Metanephros (tissue), 2 donors: ENCODE measurements at places on chromosomes 4 and X. TPM values are rescaled to one million over a fixed set of nuclear protein-coding genes. Genes with fewer than 3 reads are reported as not detected.

Gene FRMD7
- total RNA-seq = 1.1 TPM

Gene WNK3
- 6.3 TPM for total RNA-seq

Gene IL2
- not detected for total RNA-seq

Gene UGT2B7
- 24.1 TPM for total RNA-seq

Gene PNMA6F
- total RNA-seq = not detected

Gene TMLHE
- 30.0 TPM for total RNA-seq

Gene XAGE1B
- not detected for total RNA-seq

Gene PITX2
- 8.8 TPM for total RNA-seq

Gene TMEM271
- 0.06 TPM for total RNA-seq

Gene GAGE12J
- not detected for total RNA-seq

Gene UCP1
- not detected for total RNA-seq

Gene ACE2
- 16.9 TPM for total RNA-seq

Gene RP2
- total RNA-seq = 13.7 TPM

Gene WDR17
- 6.0 TPM for total RNA-seq

Gene ASB9
- total RNA-seq = 11.9 TPM

Gene RTL3
- 0.12 TPM for total RNA-seq

Gene ZGRF1
- 13.6 TPM for total RNA-seq

Gene AMOT
- total RNA-seq = 43.3 TPM

Gene MAGEB6B
- not detected for total RNA-seq

Gene ZNF157
- total RNA-seq = 0.70 TPM

Gene SPIN2A
- total RNA-seq = 5.2 TPM

Gene CT45A10
- total RNA-seq = not detected

Gene SLC10A4
- total RNA-seq = 0.41 TPM

Gene TCEAL5
- 1.6 TPM for total RNA-seq

Gene ODAPH
- total RNA-seq = 0.18 TPM

Gene TLR10
- total RNA-seq = 1.1 TPM

Gene TADA2B
- 22.0 TPM for total RNA-seq

Gene MAGED4B
- total RNA-seq = 35.8 TPM

Gene MTCP1
- total RNA-seq = 6.4 TPM

Gene GAB1
- 40.9 TPM for total RNA-seq

Gene CFAP99
- total RNA-seq = 0.41 TPM

Gene TRPC3
- total RNA-seq = 2.9 TPM

Gene HPSE
- total RNA-seq = 1.3 TPM

Gene ZNF711
- 30.1 TPM for total RNA-seq

Gene TMEM154
- 3.3 TPM for total RNA-seq

Gene FAM9C
- total RNA-seq = 0.06 TPM

Gene FAM114A1
- total RNA-seq = 49.9 TPM

Gene NDP
- 5.1 TPM for total RNA-seq

Gene SLC4A4
- total RNA-seq = 63.1 TPM

Gene FAT1
- 410 TPM for total RNA-seq

Gene MAGEA2B
- total RNA-seq = not detected

Gene TREX2
- 1.6 TPM for total RNA-seq
